Astrocyte of the spinal cord (primary cell): ENCODE measurements at places on chromosomes 1 and 21.
A peak's percentile ranks its signal among the peaks of the same experiment; 100 is the strongest.

- DNase-seq: peak; percentile 66
These were observed 189.7 kb downstream of the SEC16B start for GRCh38 chr1:177780096-177780700.

GRCh38 chr1:76330991-76331603, 256.6 kb downstream of the ST6GALNAC3 start:
- DNase-seq: peak; percentile 79

GRCh38 chr1:22889213-22889827, 83.3 kb downstream of the LACTBL1 start:
- peak; percentile 57 for DNase-seq

GRCh38 chr1:86912281-86912900, 1.5 kb downstream of the SELENOF start:
- no peak for DNase-seq

DNA sequence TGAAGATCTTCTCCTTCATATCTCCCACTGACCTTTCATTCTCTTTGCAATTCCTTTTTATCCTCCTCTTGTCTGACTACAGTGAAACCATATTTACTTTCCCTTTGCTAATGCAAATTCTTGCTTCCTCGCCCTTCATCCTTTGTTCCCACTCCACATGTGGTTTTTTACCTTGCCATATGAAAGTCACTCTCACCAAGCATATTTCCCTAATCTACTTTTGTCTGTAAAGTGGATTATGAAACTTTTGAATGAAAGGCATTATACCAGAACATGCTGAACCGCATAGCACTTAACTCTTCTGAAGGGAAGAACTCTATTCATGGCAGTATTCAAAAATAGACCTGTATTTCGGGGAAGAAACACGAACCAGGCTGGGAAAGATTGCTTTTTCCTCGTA, 8.0 kb upstream of the TMPRSS15 start:
- DNase-seq: no peak
